ENCODE measurements at places on chromosomes 6 and 20.
A peak's percentile ranks its signal among the peaks of the same experiment; 100 is the strongest.

DNA sequence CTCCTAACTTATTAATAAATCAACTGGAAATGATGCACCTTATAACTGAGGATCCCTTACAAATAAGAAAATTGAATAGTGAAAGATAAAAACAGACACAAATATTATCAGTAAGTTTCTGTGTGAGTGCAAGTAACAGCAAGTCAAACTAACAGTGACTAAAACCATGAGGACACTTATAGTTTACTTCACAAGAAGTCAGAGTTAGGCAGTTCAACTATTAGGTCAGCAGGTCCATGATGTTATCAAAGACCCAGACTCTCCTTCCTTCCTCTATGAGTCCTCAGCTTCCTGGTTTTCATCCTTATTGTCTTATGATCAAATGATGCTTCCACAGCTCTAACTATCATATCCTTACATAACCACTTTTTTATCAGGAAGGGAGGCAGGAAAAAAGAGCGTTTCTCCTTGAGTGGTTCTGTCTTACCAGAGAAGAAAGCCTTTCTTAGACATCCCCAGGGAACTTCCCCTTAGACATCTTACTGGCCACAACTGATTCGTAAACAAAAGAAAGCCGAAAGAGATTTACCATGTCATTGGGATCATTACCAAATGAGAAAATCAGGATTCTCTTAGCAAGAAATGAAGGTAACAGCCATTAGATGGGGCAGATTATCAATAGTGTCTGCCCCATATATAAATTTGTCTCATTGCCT, 114.3 kb upstream of the LRFN2 start:
- no peak overlapping the region for H3K27ac ChIP-seq

GRCh38 chr6:152380993-152381898, 255.9 kb downstream of the SYNE1 start:
- no peaks in the 10 kb centered on the region for H3K36me3 ChIP-seq
- DNase-seq, result no peak
- H3K27ac ChIP-seq, result peak overlapping the region; percentile 90

DNA sequence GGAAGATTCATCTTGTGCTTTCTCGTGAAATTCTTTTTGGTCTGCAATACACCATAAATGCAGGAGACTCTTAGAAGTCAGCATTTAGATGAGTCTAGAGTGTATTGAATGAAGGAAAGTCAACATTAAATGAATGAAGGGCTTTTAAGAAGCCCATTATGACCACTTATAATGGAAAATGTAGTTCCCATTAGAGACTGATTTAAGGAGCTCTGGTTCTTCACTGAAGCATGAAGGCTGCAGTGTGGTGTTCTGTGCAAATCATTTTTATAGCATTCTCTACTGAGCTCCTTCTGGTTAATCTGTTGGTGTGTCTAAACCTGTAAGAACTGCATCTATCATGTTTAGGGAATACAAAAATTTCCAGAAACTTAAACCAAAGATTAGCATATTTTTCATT, 19.7 kb downstream of the NCOA7 start:
- no peaks in the 10 kb centered on the region for H3K27me3 ChIP-seq
- H3K27ac ChIP-seq, result no peak overlapping the region
- peaks cover 24% of the 10 kb centered on the region for H3K4me1 ChIP-seq
- no peak overlapping the region for H3K4me3 ChIP-seq
- no peak for DNase-seq
- no peaks in the 10 kb centered on the region for H3K36me3 ChIP-seq

DNA sequence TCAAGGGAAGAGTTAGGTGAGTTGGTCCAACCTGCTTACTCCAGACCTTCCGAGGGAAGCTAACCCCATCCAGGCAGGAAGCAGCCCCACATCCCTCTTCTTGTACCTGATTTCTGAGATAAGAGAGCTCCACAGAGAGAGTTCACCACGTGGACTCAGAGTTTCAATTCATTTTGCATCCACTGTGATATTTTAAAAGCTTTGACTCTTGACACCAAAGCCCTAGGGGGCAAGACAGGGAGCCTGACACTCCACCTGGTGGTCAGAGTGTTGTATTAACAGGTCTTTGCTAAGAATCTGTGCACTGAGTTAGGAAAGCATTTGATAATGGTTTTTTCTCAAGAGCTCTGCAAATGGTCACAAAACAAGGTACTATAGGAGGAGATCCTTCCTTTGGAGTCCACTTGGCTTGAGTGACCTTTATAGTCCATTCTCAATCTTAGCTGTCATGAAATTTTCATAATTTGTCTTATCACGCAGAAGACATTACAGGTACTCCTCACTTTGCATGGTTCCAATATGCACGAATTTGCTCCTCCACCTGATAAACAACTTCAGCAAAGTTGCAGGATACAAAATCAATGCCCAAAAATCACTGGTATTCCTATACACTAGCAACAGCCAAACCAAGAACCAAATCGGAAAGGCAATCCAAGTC, 56.2 kb upstream of the RIPOR2 start:
- no peak overlapping the region for H3K4me3 ChIP-seq
- no peaks in the 10 kb centered on the region for H3K27me3 ChIP-seq
- DNase-seq, result no peak

GRCh38 chr20:20425823-20426654, 58.1 kb downstream of the INSM1 start:
- no peaks in the 10 kb centered on the region for H3K4me1 ChIP-seq
- no peak overlapping the region for H3K4me3 ChIP-seq
- H3K27me3 ChIP-seq, result no peaks in the 10 kb centered on the region
- H3K36me3 ChIP-seq, result no peaks in the 10 kb centered on the region
- DNase-seq, result no peak

DNA sequence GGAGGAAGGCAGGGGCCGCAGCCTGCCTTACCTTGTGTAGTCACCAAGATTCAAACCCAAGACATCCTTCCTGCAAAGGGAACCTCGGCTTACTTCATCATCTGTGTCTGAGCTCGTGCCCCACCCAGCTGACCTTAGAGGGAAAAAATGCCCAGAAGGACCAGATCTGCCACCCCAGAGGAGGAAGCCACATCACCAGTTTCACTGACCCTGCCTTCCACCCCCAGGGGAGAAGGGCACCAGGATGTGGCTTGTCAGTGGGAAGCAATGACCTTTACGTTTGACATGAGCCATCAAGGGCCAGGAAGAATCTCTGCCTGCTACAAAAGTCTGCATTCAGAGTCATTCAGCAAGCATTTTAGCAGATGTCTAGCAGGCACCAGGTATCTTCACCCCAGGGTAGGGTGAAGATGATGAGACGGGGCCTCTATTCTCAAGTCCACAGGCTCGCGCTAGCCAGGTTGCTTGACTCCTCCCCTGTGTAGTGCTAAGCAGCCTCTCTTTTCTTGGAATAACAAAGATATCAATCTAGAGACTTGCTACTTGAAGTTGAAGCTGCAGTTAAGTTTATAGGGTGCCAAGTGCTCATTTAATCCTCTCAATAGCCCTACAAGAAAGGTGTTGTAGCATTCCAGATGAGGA, 28.1 kb downstream of the HM13 start:
- peak overlapping the region; percentile 13 for H3K27ac ChIP-seq
- H3K4me1 ChIP-seq, result peaks cover 39% of the 10 kb centered on the region
- no peak for DNase-seq
- no peaks in the 10 kb centered on the region for H3K27me3 ChIP-seq

DNA sequence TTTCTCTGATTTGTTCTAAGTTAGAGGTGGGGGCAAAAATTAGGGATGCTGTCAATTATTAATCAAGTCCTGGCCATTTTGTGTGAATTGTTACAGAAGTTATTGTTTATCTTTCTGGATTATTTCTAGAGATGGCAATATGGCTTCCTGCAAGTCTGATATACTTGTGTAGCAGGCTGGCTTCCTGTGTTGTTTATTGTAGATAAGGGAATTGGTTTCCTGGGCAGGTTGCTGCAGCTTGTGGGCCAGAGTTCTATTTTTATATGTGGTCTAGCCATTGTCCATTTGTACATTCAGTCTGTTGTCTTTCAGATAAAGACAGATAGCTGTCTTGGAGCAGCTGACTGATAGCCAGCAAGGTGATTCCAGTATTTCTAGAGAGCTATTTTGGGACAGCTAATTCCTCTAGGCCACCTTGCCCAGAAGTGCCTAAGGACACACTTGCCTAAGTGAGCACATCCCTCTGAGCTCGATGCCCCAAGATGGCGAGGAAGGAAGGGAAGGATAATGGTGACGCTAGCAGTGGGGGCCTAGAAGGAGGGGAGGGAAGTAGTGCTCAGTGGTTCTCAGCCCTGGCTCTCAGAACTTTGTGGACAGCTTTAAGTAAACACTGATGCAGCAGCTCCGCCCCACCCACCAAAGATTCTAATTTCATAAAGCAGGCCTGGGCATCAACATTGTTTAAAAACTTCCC, 25.5 kb downstream of the DDO start:
- no peak for DNase-seq
- H3K27ac ChIP-seq, result no peak overlapping the region
- no peaks in the 10 kb centered on the region for H3K36me3 ChIP-seq
- H3K4me3 ChIP-seq, result no peak overlapping the region
- H3K27me3 ChIP-seq, result no peaks in the 10 kb centered on the region

GRCh38 chr20:63831993-63832686, 1.1 kb upstream of the ZBTB46 start:
- H3K4me1 ChIP-seq, result peaks cover 45% of the 10 kb centered on the region
- no peak for DNase-seq
- no peaks in the 10 kb centered on the region for H3K27me3 ChIP-seq
- H3K4me3 ChIP-seq, result peak overlapping the region; percentile 58

- H3K4me3 ChIP-seq, result no peak overlapping the region
- DNase-seq, result no peak
- H3K27me3 ChIP-seq, result no peaks in the 10 kb centered on the region
- no peaks in the 10 kb centered on the region for H3K36me3 ChIP-seq
- H3K4me1 ChIP-seq, result no peaks in the 10 kb centered on the region
Observed at GRCh38 chr6:103002282-103002681, 1608.8 kb downstream of the GRIK2 start.

DNA sequence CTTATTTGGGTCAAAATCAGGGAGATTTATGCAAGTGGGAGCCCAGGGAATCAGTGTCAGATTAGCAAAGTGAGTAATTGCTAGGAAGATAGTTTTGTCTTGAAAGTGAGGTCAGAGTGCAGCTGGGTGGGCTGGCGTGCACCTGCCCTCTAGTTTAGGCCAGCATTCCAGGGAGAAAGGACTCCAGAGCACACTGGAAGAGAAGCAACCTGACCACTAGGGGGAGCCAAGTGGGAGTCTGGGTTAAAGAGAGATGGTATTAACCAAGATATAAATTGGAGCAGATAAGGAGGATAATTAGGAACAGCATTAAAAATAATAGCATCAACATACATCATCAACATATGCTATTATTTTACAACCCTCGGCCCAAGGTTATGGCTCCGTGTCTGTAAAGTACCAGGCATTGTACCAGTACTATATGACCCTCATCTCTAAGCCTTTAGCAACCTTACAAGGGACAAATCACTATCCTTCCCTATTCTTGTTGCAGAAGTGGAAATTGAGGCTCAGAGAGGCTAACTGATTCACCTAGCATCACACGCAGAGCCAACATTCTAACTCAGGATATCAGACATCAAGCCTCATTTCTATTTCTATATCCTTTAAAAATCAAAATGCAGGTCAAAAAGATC, 57.8 kb downstream of the SLC2A10 start:
- H3K27me3 ChIP-seq, result no peaks in the 10 kb centered on the region
- no peak overlapping the region for H3K27ac ChIP-seq
- H3K4me3 ChIP-seq, result no peak overlapping the region
- no peak for DNase-seq
- H3K36me3 ChIP-seq, result no peaks in the 10 kb centered on the region

GRCh38 chr6:170402318-170403040, 95.9 kb downstream of the FAM120B start:
- no peaks in the 10 kb centered on the region for H3K27me3 ChIP-seq
- H3K4me1 ChIP-seq, result no peaks in the 10 kb centered on the region
- DNase-seq, result no peak

All from vagina (tissue), 2 donors.